ENCODE measurements at places on chromosomes 11 and 22.
A peak's percentile ranks its signal among the peaks of the same experiment; 100 is the strongest.

DNA sequence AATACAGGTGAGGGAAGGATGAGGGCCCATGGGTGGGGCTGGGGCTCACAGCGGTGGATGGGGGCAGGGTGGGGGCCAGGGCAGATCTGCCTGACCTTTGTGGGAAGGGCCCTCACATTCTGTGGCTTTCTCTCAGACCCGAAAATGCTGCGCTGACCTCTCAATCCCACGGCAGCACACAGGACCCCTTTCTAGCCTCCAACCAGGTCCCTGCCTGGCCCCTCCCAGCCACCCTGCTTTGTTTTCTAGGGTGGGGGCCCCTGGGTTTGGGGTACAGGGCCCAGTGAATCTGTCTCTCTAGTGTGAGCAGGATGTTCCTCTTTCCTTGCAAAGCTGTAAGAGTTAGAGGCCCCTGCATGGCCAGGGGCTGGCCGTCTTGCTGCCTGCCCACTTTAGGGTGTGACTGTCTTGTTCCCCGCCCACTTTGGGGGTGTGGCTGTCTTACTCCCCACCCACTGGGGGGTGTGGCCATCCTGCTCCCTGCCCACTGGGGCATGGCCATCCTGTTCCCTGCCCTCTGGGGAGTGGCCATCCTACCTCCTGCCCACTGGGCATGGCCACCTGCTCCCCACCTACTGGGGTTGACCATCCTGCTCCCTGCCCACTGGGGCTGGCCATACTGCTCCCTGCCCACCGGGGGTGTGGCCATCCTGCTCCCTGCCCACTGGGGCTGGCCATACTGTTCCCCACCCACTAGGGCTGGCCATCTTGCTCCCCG lies 11.5 kb downstream of the PARVG start:
- DNase-seq: peak; percentile 63

- no peak for DNase-seq
These were observed 7.2 kb downstream of the PIWIL4 start for GRCh38 chr11:94574193-94574961.

- DNase-seq: no peak
These were observed 31.0 kb downstream of the SIK2 start for GRCh38 chr11:111633248-111633647.

- peak; percentile 12 for DNase-seq
These were observed 449.3 kb downstream of the OPCML start for GRCh38 chr11:133082841-133083488.

GRCh38 chr22:47202819-47203553 lies 440.5 kb downstream of the TBC1D22A start:
- no peak for DNase-seq

GRCh38 chr11:45133878-45134277 lies 12.6 kb upstream of the PRDM11 start:
- DNase-seq: no peak

GRCh38 chr22:25666308-25666707 lies 75.7 kb upstream of the MYO18B start:
- no peak for DNase-seq
